ENCODE measurements at places on chromosomes 7 and 10. TPM values are rescaled to one million over a fixed set of nuclear protein-coding genes. Genes with fewer than 3 reads are reported as not detected.

Gene NYAP1
- 1.2 TPM for total RNA-seq

GRCh38 chr7:78585980-78586379 is 787.4 kb downstream of the PHTF2 start:
- no peak for DNase-seq

Gene HOXA9
- total RNA-seq = not detected

GRCh38 chr10:51083356-51083853 is 9.1 kb downstream of the PRKG1 start:
- peak; percentile 36 for DNase-seq

- DNase-seq = no peak
Observed at GRCh38 chr7:90923541-90923997, 327.4 kb downstream of the CDK14 start.

Gene FRMPD2
- total RNA-seq = not detected

- no peak for DNase-seq
Observed at GRCh38 chr7:7395785-7396184, 139.9 kb downstream of the COL28A1 start.

Gene CPVL
- total RNA-seq = 56.6 TPM

- DNase-seq = peak; percentile 74
Observed at GRCh38 chr7:155531681-155532080, 14.7 kb downstream of the CNPY1 start.

Gene MUC12
- not detected for total RNA-seq

DNA sequence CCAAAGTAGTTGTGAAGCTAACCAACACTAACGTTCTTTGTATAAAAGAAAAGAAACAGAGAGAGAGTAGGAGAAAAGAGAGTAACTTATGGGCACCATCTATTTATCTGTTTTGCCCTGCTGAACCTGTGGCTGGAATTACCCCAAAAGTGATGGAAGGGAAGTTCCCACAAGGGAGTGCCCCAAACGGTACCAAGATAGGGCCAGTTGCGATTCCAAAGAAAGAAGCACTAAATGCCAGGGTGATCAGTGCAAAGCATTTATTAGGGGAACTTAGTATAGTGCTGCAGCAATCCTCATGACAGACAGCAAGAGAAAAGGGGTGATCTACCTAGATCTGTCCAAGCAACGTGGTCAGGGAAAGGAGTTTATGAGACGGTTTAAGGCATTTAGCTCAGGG is 190.2 kb downstream of the SORCS3 start:
- no peak for DNase-seq

DNA sequence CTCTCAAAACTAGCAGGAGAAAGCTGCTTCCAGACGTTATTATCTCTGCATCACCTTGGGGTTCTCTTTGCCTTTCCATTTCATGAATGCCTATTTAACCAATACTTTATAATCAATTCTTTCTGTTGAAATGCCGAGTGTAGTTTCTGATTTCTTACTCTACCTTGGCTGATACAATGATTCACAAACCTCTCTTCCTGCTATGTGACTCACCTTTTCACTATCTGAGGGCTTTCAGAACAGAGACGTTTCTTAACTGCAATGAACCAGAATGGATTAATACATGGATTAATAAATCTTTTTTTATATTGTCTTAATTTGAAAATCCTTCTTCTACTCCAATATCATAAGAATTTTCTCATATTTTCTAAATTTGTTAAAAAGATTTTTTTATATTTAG is 46.4 kb upstream of the ZNF746 start:
- DNase-seq = no peak

DNA sequence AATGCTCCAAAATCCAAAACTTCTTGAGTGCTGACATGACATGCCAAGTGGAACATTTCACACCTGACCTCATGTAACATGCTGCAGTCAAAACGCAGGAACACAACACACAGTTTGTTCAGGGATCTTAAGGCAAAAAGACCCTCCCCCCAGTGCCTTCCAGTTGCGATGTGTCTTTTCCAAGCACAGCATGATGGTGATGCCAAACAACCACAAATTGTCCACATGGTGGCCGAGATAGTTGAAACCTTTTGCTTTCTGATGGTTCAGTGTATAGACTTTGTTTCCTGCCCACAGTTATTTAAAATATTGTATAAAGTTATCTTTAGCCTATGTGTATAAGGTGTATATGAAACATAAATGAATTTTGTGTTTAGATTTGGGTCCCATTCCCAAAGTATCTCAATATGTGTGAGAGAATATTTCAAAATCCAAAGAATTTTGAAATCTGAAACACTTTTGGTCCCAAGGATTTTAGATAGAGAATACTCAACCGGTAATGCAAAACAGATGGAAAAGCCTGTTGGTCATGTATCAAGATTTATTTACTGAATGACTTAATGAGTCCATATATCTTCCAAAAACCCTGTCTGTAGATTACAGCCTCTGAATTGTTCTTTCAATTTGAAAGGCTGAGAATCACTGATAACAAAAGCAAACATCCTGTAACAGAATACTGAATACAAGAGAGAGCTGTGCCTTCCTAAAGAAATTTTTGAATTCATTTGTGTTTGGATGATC is 93.4 kb upstream of the OIT3 start:
- no peak for DNase-seq

- DNase-seq = no peak
Observed at GRCh38 chr10:14382022-14382421, 51.3 kb upstream of the FRMD4A start.

GRCh38 chr7:5420067-5420880 is 3.4 kb downstream of the TNRC18 start:
- DNase-seq = peak; percentile 41

DNA sequence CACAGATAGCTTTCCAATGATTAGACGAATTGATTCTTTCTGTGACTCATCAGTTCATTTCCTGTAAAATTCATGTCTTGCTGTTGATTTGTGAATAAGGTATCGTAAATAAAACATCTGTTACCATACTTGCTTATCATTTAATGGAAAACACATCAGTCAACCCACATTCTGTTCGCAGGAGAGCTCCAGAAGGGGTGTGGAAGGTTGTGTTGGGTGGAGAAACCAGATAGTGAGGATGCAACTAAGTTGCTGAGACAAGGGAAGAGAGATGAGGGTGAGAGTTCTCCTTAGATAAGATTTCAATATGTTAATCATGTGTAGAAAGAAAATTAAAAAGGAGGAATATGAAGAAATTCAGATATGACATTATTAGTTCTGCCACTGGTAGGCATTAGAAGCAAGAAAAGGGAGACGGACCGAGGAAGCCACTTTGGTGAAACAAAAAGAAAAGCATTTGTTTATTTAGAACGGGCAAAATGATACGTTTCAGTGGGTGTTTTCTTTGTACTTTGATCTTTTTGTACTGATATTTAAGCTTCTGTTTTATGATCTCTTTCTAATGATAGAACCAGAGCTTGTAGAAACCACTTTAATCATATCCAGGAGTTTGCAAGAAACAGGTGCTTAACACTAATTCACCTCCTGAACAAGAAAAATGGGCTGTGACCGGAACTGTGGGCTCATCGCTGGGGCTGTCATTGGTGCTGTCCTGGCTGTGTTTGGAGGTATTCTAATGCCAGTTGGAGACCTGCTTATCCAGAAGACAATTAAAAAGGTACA is 7.8 kb downstream of the CD36 start:
- no peak for DNase-seq

- DNase-seq = no peak
Observed at GRCh38 chr7:83173664-83174063, 11.0 kb upstream of the PCLO start.

GRCh38 chr7:148515237-148515636 is 75.3 kb upstream of the C7orf33 start:
- no peak for DNase-seq

GRCh38 chr10:6119962-6120361 is 31.1 kb downstream of the RBM17 start:
- no peak for DNase-seq

- DNase-seq = peak; percentile 56
Observed at GRCh38 chr7:40717242-40717641, 582.4 kb downstream of the SUGCT start.

- DNase-seq = no peak
Observed at GRCh38 chr7:45869426-45869825, 3.5 kb downstream of the CCDC201 start.

- DNase-seq = no peak
Observed at GRCh38 chr10:29144126-29144525, 144.7 kb upstream of the LYZL1 start.

GRCh38 chr10:110498982-110499795 is 1.5 kb downstream of the DUSP5 start:
- peak; percentile 54 for DNase-seq

GRCh38 chr7:43904533-43905208 is 1.7 kb downstream of the URGCP start:
- no peak for DNase-seq

GRCh38 chr7:39987641-39988347 is 37.7 kb downstream of the CDK13 start:
- DNase-seq = no peak

DNA sequence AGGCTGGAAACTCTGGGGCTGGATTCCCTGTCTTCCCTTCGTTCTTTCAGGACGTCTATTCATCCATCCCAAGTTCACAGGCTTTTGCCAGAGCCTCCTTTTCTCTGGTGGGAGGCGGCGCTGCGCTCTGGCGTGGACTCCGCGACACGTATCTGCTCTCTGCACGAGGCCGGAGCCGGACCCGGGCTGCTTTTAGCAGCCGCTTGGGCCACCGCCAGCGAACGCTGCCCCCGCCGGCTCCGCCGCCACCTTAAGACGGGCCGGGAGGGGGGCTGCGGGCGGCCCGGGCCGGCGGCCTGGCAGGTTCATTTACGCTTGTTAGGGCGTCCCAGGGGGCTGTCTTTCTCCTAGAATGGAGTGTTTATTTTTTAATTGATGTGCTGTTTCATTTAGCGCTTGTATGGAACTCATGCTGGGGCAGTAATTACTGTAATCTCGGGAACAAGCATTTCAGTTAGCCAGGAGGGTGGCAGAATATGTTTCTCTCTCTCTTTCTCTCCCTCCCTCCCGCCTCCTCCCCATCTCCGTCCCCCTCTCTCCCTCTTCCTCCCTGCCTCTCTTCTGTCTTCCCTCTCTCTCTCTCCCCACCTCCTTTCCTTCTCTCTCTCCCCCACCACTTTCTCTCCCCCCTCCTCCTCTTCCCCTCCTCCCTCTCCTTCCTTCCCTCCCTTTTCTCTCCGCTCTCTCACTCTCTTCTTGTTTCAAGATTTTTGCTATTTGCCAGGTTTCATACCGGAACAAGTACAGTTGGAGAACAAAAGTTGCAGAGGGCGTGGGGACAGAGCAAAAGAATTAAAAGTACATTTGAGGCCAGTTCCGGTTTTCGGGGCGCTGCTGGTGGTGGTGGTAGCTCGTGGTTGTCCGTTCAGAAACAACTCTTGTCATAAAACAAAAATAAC is 1.3 kb upstream of the FZD8 start:
- peak; percentile 81 for DNase-seq

- DNase-seq = peak; percentile 36
Observed at GRCh38 chr7:43077732-43078391, 34.6 kb upstream of the HECW1 start.

- peak; percentile 91 for DNase-seq
Observed at GRCh38 chr10:97081621-97082235, 104.0 kb downstream of the SLIT1 start.
